NCI-H2081 (cell line): ENCODE measurements at places on chromosomes 2 and 18.

DNA sequence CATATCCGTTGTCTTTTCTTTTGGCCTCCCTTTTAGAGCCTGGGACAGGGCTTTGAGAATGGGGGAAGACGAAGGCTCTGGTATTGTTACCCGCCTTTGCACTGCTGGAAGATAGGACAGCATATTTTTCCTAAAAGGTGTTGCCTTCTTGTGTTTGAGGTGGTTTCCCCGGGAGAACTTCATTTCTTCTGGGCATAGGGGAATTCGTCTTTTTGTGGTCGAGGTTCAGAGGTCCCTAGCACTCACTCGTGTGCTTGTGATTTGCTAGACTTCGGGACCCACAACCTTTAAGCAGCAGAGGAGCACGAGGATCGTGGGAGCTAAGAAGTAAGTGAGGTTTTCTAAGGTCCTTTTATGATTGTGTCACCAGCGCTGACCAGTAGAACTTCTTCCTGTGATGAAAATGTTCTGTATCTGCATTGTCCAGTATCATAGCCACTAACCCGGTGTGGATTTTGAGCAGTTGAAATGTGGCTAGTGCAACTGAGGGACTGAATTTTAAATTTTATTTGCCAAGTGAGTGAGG, 611 bp downstream of the ZNF512 start:
- no peak for DNase-seq

GRCh38 chr2:85753035-85753524, 711 bp upstream of the ATOH8 start:
- DNase-seq: no peak

DNA sequence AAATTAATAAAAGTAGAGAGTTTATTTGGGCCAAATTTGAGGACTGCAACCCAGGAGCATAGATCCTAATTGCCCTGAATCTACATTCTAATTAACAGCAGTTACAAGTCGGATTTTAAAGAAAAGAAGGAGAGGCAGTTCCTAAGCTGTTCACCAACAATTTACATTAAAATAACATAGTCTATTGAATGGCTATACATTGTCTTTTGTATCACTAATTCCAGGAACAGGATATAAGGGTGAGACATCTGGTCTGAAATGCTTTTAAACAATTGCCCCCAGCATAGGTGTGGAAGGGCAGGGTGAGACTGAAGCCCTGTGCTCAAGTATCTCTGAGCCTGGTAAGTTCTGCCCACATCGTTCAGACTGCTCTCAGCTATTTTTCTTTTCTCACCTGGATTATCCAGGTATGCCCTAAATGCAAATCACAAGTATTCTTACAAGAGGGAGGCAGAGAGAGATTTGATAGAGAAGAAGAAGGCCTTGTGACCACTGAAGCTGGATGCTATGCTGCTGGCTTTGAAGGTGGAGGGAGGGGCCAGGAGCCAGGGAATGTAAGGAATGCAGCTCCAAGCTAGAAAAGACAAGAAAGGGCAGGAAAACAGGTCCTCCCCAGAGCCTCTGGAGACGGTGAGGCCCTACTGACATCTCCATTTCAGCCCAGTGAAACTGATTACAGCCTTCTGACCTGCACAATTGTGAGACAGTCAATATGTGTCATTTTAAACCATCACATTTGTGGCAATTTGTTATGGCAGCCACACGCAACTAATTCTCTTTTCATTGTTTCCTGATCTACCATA, 189.4 kb upstream of the ARL4C start:
- DNase-seq: no peak

GRCh38 chr2:141027221-141027620, 1103.6 kb downstream of the LRP1B start:
- DNase-seq: no peak

DNA sequence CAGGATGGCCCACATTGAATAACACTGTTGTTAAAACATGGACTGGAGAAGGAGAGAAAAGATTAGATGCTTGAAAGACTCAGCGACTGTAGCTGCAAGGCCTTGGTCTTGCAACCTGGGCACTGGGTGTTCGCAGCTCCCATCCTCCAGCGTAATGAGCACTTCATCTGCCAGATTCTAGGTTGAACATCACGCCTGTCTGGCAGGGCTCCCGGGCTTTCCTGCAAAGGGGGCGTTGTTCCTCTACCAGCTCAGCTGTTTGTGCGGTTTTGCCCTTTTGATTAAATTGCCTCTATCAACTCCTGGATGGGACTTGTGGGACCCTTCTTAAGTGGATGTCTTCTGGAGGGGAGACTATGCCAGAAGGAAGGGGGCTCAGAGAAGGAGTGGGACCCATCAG, 215.4 kb downstream of the KLHL29 start:
- peak; percentile 79 for DNase-seq
